ENCODE measurements at places on chromosomes 3 and 15.

- DNase-seq: no peak
Measured at GRCh38 chr3:38510631-38511030, 14.5 kb downstream of the EXOG start.

DNA sequence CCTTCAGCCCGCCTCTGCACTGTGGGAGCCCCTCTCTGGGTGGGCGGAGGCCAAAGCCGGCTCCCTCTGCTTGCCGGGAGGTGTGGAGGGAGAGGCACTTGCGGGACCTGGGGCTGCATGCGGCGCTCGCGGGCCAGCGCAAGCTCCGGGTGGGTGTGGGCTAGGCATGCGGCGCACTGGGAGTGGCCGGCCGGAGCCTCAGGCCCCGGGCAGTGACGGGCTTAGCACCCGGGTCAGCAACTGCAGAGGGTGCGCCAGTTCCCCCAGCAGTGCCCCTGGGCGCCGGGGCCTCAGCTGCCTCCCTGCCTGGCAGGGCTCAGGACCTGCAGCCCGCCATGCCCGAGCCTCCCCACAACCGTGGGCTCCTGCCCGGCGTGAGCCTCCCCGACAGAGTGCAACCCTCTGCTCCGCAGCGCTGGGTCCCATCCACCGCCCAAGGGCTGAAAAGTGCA lies 98.9 kb upstream of the POU1F1 start:
- no peak for DNase-seq

DNA sequence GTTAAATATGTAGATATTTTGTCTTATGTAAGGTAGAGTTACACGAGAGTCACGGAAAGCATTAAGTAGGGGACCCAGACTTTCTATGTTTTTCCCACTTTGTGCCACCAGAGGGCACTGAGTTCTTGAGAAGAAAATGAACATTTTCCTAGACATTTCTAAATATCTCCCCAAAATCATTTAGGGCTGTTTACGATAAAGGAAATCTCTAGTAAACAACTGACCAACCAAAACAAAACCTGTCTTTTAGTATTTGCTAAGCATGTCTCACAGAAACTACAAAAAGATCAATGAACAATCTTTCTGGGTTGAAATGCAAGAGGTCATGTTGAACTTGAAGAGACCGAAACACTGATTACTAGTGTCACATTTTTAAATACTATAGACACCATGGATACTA lies 16.1 kb downstream of the POU1F1 start:
- DNase-seq: peak; percentile 47

DNA sequence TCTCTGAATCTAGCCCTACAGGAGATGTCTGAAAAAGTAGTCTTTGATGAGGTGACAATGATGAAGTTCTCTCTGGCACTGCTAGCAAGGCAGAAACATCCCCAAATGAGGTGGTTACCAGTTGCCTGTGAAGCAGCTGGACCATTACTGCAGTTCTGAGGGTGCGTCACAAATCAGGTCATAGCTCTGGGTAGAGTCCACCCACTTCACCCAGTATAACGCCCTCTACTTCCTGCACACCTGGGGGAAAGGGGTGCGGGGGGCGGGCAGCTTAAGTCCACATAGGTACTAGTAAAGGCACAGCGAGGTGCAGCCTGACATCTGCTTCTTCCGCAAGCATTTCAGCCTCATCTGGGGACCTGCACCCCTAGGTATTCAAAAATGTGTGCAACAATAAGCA lies 13.4 kb upstream of the SATB1 start:
- DNase-seq: no peak

GRCh38 chr3:140223197-140223596 lies 288.2 kb downstream of the CLSTN2 start:
- DNase-seq: peak; percentile 9

- no peak for DNase-seq
Measured at GRCh38 chr3:192303235-192303634, 424.1 kb downstream of the FGF12 start.

GRCh38 chr3:52299879-52300611 lies 12.4 kb downstream of the GLYCTK start:
- peak; percentile 43 for DNase-seq

GRCh38 chr3:72288955-72289691 lies 504.2 kb upstream of the PROK2 start:
- DNase-seq: peak; percentile 73

- peak; percentile 87 for DNase-seq
Measured at GRCh38 chr15:63015618-63016017, 26.9 kb upstream of the TPM1 start.

DNA sequence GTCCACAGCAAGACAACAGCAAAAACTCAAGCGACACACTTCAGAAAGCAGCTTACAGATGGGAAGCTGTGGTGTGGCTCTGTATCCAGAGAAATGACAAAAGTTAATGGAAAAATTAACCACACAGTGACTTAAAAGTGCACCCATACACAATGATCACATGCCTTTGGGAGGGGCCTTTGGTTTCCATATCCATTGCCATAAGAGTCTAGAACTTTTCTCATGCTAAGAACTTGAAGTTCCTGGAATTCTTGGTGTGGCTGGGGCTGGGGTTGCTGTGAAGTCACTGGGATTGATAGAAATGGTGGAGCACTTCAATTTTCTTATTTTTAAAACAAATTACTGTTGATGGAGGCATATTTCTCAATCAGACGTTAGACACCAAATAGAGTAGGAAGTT lies 108.6 kb upstream of the FEZF2 start:
- DNase-seq: no peak

DNA sequence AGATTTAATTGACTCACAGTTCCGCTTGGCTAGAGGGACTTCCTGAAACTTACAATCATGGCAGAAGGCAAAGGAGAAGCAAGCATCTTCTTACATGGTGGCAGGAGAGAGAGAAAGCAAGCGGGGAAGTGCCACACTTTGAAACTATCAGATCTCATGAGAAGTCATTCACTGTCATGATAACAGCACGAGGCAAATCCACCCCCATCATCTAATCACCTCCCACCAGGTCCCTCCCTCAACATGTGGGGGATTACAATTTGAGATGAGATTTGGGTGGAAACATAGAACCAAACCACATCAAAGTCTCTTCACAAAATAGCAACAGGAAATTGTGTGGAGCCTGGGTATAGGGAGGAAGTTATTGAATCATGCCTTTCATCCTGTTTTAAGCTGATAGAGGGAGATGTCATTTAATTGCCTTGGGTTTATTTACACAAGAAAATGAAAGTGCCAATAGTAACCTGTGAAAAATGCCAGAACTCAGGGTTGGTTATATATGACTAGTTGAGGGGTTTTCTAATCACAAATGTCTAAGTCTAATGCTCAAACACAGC lies 624.8 kb upstream of the LMCD1 start:
- DNase-seq: peak; percentile 3

DNA sequence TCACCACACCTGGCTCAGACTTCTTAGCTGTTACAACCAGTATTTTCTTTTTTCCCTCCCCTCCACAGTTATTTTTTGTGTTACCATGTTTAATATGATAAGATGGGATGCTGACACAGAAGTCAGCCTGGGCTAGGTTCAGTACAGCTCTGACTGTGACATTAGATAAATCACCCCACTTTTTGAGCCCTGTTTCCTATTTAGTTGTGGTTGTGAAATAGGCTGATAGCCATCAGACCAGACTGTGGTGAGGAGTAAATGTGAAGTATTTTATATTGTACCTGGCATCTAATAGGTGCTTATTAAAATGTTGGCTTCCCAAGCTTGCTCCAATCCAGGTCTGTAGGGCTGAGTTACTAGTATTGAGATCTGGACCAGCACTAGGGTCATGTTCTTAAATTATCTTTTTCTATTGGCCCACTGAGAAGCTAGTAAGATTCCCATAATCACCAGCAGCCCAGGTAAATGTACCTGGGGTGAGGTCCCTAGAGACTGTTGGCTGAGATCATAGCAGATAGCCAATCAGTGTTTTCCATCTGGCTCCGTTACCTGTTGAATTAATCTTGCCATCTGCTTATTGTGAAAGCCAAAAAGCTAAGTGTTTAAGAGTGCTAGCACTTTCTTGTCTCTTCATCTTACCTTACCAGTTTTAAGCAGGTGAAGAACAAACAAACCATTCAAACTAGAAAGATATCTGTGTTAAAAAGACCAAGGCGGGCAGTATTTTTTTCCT lies 61.0 kb downstream of the CCK start:
- no peak for DNase-seq

GRCh38 chr15:42375941-42376340 lies 16.6 kb downstream of the CAPN3 start:
- no peak for DNase-seq

DNA sequence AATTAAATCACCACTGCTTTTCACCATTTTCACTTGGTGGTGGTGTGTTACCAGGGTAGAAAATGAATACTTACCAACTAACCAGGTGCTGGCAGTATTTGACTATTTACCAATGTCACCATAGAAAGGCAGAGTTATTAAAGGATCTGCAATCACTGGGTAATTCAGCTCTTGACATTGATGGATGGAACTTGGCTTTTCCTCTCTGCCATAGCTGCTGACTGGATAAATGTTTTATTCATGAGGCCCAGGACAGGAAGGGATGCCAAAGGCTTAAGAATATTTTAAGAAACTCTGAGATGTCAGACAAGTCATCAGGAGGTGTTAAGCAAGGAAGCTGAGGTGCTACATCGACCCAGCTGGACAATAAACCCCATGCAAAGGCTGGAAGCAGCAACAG lies 495.5 kb upstream of the CFAP20DC start:
- DNase-seq: peak; percentile 82

DNA sequence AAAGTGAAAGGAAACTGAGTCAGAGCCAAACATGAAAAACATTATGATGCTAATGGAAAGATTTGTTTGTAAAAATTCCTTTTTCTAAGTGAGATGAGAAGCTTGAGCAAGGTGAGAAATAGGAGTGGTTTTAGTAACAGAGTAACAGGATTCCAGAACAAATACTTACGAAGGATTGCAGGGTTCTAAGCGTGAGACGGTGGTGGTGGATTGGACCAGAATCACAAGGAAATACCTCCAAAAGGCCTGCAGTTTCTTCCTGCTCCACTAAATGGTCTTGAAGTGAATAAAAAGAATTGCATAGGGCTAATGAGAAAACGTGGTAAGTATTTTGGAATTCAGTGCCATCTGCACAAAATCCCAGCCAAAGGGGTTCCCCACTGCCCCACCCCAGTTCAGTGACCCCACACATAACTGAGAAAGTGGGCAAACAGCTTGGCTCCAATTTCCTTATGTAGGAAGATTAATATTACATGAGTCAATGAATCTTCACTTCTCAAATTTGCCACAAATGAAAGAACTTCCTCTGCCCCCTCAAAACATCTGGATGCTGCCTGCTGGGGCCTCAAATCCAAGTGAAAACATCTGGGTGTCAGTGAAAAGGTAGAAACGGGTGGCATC lies 283.8 kb upstream of the NR2F2 start:
- no peak for DNase-seq

DNA sequence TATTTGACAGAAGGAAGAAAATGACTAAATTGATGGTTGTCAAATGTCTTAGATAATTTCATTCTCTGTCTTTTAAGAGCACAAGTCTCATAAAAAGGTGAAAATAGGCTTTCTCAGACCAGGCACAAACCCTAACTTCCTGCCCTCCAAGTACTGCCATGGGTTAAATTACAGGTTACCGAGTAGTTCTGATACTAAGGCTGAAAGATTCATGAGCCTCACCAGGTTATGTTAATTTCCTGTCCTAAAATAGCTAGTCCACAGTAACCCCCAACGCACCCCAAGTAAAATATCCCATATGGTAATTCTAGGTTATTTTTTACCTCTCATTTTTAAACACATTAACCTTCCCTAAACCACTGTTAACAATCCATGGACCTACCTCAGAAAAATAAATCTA lies 42.0 kb downstream of the GSK3B start:
- no peak for DNase-seq

DNA sequence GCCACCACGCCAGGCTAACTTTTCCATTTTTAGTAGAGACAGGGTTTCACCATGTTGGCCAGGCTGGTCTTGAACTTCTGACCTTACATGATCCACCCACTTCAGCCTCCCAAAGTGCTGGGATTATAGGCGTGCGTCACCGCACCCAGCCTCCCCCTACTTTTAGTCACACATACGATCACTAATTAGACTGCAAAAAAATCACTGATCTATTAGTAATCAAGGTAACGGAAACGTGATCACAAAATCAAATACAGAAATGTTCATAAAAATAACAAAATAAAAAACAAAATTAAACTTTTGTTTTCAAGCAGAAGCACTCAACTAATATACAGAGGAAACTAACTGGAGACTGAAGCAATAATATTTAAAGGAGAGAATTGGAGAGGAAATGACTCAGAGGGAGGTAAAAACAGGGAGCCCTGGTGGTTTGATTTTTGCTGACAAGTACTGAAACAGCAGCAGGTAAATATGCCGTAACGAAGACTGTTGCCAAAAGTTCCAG lies 4.6 kb downstream of the WDR53 start:
- peak; percentile 80 for DNase-seq

- DNase-seq: peak; percentile 76
Measured at GRCh38 chr15:39181940-39182339, 398.9 kb upstream of the THBS1 start.

DNA sequence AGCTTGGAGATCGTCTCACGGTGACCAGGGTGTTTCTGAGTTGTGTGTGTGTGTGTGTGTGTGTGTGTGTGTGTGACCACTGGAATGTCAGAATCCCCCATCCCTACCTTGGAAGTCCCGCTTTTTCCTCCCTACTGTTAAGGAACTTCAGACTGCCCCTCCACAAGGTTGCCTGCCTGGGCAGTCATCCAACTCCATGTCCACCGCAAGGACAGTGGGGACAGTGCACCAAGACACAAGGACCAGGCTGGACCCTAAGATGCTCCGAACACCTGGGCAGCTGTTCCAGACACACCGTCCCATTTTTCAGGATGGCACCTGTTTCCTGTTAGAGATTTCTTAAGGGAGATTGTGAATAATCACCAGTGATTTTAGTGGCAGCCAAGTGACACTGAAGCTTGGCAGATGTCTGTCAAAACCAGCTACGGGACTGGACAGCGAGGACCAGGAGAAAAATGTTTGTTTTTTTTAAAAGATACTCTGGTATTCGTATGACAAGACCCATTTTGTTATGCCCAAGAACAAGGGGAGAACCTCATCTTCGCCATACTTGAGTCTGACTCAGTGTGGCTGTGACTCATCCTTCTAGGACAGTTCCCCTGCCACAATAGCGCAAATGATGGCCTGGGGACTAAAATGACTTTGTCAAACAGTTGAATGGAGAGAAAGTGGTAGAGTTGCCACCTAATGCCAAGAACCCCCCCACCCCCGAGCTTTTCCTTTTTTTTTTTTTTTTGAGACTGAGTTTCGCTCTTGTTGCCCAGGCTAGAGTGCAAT lies 15.5 kb downstream of the PAQR9 start:
- DNase-seq: peak; percentile 93

GRCh38 chr3:63955830-63956545 lies 43.8 kb upstream of the SCAANT1 start:
- no peak for DNase-seq

GRCh38 chr3:189082666-189083427 lies 88.9 kb upstream of the TPRG1 start:
- DNase-seq: no peak

- no peak for DNase-seq
Measured at GRCh38 chr3:131735544-131735943, 232.8 kb upstream of the MRPL3 start.

DNA sequence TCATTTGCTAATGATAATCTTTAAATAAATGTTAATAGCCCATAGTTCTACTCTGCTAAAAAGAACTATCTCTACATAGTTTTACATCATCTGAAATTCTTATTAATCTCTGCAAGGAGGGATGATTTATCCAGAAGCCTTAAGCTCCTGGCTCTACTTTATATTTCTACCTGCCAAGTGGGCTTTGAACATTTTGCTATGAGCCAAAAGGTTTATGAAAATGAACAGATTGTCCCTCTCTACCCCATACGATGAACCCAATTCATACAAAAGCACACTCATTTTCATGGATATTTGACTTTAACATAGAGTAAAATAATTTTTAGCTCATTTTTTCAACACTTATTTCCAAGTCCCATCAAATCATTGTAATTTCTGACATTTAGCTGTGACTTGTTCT lies 611.0 kb downstream of the NSUN3 start:
- DNase-seq: no peak
